T-cell (primary cell): ENCODE measurements at places on chromosomes 1 and 21. TPM values are rescaled to one million over a fixed set of nuclear protein-coding genes. Genes with fewer than 3 reads are reported as not detected.

- no peak for DNase-seq
Observed at GRCh38 chr1:10638559-10639005, 157.9 kb downstream of the CASZ1 start.

- no peak for DNase-seq
Observed at GRCh38 chr1:103333141-103333540, 192.4 kb upstream of the RNPC3 start.

GRCh38 chr1:109514846-109515245 lies 5.3 kb upstream of the AMIGO1 start:
- DNase-seq = no peak

The PEX14 gene
- total RNA-seq = 24.5 TPM

The PLCH2 gene
- 32.8 TPM for total RNA-seq
